ENCODE measurements at places on chromosomes 1 and 21. TPM values are rescaled to one million over a fixed set of nuclear protein-coding genes. Genes with fewer than 3 reads are reported as not detected.

Gene CELA2A
- not detected for total RNA-seq

Gene HSPA6
- total RNA-seq = not detected

Gene CYP4B1
- total RNA-seq = not detected

Gene C4BPB
- total RNA-seq = not detected

Gene SAMSN1
- total RNA-seq = 0.12 TPM

Gene CDCA8
- 48.3 TPM for total RNA-seq

Gene GJA5
- total RNA-seq = not detected

Gene RCSD1
- total RNA-seq = 0.12 TPM

Gene TNFRSF9
- total RNA-seq = 4.1 TPM

Gene LRRIQ3
- 2.0 TPM for total RNA-seq

Gene TRPM2
- 6.7 TPM for total RNA-seq

Gene MFAP2
- 16.9 TPM for total RNA-seq

Gene C1orf21
- 20.1 TPM for total RNA-seq

Gene PKLR
- total RNA-seq = not detected

Gene HES2
- total RNA-seq = under 0.01 TPM

Gene CLCA1
- total RNA-seq = not detected

Gene IL23R
- total RNA-seq = not detected

Gene TMOD4
- total RNA-seq = not detected

Gene GALE
- total RNA-seq = 67.8 TPM

Gene PRAMEF5
- total RNA-seq = not detected

Data from RPMI7951 (cell line).